CD8-positive, alpha-beta memory T cell (primary cell): ENCODE measurements at places on chromosomes 2 and 18. TPM values are rescaled to one million over a fixed set of nuclear protein-coding genes. Genes with fewer than 3 reads are reported as not detected.

- no peak for DNase-seq
Observed at GRCh38 chr2:215917953-215918620, 95.3 kb downstream of the MREG start.

The MYCN gene
- total RNA-seq, result not detected

- no peak for DNase-seq
Observed at GRCh38 chr2:149061133-149061745, 22.7 kb downstream of the LYPD6B start.

The CXCR1 gene
- not detected for total RNA-seq

DNA sequence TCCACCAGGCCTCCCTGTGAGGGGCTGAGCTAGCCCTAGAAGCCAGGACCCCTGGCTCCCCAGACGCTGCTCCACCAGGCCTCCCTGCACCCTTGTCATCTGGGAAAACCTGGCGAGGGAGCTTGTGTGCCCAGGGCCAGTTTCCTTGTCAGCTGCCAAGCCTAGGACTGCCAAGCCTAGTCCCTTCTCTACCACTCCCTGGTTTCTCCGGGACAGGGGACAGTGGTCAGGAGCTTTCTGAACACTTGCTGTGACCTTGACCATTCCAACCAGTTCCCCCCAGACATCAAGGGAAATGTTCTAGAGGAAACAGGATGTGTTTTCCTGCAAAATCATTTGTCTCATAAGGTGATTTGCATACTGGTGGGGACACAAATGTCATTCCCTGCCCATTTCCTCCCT lies 41.3 kb upstream of the MRPL33 start:
- no peak for DNase-seq

The IL36RN gene
- total RNA-seq, result not detected

The FBXO15 gene
- 0.55 TPM for total RNA-seq

- no peak for DNase-seq
Observed at GRCh38 chr2:206482123-206482522, 38.8 kb downstream of the ADAM23 start.

DNA sequence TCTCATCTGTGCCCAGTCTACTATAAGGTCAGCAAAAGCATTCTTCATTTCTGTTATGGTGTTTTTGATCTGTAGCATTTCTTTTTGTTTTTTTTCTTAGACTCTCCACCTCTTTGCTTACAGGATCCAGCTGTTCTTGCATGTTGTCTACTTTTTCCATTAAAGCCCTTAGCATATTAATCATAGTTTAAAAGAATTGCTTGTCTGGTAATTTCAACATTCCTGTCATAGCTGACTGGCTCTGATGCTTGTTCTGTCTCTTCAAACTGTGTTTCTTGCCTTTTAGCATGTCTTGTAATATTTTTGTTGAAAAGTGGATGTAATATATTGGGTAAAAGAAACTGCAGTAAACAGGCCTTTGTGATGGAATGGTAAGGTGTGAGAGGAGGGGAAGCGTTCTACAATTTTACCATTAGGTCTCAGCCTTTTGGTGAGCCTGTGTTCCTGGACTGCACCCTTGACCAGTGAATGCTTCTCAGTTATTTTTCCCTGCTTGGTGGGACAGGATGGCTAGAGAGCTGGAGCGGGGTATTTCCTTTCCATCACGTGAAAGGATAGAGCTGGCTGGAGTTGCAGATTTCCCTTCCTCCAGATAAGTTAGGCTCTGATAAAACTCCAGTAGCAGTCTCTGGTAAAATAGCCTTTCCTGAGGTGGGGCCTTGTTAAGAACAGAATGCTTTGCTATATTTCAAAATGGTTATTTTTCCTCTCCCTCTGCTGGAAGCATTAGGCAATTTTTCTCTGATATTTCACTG lies 65.4 kb downstream of the PLA2R1 start:
- DNase-seq, result no peak

GRCh38 chr2:225597911-225598310 lies 198.4 kb downstream of the NYAP2 start:
- DNase-seq, result no peak

GRCh38 chr2:198297350-198297749 lies 493.0 kb downstream of the PLCL1 start:
- DNase-seq, result no peak

DNA sequence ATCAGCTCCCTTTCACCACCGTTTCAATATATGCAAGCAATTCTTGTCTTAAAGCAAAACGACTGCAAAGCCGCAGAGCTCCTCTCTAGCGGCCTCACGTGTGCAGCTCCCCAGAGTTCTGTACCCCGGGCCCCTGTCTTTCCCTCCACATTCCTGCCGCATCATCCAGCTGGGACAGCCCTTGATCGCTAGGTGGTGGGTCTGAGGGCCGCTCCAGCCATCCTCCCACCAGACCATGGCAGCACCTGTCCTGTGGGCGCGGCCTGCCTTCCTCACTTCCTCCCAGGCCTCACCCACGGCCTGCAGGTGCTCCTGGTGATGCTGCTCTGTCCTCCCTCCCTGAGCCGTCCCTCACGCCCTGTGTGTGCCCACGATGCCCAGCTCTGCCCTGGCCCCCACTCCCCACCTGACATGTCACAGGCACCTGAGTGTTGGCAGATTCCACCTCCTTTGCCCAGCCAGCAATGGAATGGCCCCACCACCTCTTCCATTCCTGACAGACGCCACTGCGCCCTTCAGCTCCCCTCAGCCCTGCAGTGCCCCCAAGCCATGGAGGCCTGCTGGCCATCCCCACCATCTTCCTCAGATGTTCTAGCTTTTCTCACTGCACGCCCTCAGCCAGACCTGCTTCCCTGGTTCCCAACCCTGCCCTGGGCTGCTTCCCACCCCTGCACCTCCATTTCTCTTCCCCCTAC lies 15.3 kb upstream of the ALLC start:
- DNase-seq, result no peak

The IL1F10 gene
- total RNA-seq, result not detected

DNA sequence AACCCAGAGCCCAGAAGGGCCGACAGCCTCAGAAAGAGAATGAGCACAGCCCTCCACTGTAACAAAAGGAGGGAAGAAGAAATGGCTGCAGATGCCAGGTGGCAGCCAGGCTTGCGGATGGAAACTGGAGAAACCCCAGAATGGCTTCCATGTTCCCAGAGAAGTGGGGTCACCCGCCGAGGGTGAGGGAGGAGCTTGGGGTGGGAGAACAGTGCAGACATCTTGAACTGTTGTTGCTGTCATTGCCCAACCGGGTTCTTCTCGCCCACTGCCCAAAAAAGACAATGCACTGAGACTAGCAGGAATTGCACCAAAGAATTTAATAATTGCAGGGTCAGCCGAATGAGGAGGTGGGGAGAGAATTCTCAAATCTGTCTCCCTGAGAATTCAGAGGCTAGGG lies 223.2 kb upstream of the RAB6C start:
- no peak for DNase-seq

The POTEI gene
- total RNA-seq, result not detected

The FSHR gene
- not detected for total RNA-seq

GRCh38 chr2:85277416-85278158 lies 50.2 kb downstream of the TGOLN2 start:
- no peak for DNase-seq

DNA sequence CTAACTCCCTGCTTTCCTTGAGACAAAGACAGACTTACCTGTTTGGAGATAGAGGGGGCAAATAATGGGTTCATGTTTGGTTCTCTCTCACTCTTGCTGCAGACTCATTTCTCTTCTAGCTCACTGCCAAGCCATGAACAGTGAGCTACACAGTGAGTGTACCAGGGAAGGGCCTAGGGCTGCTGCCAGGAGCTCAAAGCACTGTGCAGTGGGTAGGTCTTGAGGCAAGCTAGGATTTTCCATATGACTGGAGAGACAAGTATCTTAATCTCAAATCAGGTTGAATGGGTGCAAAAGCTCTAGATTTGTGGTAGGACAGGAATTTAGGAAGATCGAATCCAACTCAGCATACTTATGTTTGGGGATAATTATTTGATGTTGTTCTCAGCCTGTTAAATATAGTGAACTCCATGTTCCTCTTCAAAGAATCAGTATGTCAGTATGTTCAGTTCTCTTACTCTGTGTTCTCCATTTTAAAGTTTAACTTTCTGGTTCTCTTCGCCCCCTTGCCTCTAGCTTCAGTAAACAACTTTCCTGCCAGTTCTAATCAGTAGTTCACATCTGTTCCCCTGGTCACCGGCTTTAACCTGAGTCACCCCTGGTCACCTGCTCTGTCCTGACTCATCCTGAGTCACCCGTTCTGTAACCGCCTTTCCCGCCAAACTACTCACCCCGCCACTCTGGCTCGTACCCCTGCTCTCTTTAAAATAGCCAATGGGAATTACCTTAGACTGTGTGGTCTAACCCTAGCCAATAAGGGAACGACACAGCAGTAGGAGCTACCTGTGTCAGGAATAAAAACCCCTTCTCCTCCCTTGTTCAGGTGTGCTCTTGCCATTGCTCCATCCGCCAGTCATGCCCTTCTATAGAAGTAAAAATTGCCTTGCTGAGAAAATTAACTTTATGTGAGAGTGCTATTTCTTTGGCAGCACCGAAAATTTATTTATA lies 21.9 kb downstream of the SLC25A52 start:
- DNase-seq, result no peak

- DNase-seq, result no peak
Observed at GRCh38 chr2:86491088-86491487, 49.9 kb downstream of the KDM3A start.

The DNER gene
- not detected for total RNA-seq
